ENCODE measurements at places on chromosomes 5 and 9. TPM values are rescaled to one million over a fixed set of nuclear protein-coding genes. Genes with fewer than 3 reads are reported as not detected.

- no peak for DNase-seq
These were observed 132.0 kb upstream of the FSTL4 start for GRCh38 chr5:133744051-133744959.

C5orf58 gene
- not detected for polyA plus RNA-seq

DNA sequence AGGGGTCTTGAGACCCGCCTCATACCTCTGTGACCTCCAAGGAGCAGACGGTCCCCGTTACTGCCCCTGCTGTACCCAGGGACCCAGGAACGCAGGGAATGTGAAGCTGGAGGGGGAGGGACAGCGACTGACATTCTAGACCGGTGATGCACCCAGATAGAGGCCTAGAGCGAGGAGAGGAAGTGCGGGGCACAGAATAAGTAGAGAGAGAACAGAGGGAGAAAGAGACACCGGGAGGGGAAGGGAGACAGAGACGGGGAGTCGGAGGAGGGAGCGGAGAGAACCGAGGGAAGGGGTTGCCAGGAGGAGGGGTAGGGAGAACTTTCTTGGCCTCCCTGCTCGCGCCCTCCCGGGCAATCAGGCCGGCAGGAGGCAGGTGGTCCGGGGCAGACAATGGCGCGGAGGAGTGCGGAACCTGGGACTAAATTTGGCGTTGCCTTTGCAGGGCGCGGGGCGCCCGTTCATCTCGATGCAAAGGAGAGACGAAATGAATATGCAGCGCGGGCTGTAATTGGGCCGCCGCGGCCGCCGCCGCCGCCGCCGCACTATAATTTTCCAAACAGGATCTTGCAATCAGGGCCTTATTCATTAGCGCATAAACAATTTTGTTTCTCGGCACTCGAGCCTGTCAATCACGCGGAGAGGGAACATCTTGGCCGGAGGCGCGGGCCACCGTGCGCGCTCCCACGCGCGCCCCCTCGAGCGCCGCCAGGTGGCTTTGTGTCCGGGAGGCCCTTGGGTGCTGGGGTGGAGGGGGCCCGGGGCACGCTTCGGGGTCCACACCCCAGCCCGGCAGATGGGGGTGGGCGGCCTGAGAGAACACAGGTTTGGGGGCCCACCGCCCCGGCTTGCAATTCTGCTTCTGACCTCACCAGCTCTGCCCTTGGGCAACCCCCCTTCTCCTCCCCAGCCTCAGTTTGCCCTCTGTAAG is 33.0 kb downstream of the NDUFA8 start:
- DNase-seq, result no peak

CDH6 gene
- 0.18 TPM for polyA plus RNA-seq

GRIN1 gene
- polyA plus RNA-seq, result 0.05 TPM

DNA sequence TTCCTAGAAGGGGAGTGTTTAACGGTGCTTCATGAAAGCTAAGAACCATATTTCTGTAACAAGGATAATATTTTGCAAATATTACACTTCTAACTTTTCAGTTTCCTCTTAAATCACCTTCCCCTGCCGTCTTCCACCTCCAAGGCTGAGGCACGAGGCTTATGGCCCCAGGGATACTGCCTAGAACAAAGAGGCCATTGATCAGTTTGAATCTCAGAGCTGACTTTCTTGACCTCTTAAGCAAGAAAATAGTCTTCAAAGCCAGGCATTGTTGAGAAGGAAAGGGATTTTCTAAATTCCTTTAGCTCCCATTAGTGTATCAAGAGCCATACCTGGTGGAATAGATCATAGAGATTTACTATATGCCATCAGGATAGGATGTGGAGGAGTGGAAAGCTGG is 566.2 kb downstream of the BNC2 start:
- no peak for DNase-seq

- no peak for DNase-seq
These were observed 9.1 kb upstream of the MVB12B start for GRCh38 chr9:126317513-126317912.

MEIKIN gene
- not detected for polyA plus RNA-seq

ACSL6 gene
- 0.89 TPM for polyA plus RNA-seq

DNA sequence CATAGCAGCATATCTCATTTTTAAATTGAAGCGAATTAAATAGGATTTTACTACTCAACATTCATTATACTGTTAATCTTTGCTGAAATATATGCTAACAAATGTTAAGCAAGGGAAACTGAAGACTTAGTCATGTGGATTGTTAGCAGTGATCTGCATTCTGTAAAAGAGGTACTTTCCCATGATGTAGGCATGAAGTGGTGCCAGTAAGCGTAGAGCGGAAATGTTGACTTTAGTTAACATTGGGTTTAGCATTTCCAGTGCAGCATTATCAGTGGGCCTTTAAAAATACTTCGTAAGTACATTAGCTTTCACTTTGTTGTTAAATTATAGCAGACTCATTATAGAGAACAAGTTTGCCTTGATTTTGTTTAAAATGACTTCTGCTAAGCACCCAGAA is 130.3 kb downstream of the CDC42SE2 start:
- DNase-seq, result no peak

ADRB2 gene
- polyA plus RNA-seq, result 3.6 TPM

DNA sequence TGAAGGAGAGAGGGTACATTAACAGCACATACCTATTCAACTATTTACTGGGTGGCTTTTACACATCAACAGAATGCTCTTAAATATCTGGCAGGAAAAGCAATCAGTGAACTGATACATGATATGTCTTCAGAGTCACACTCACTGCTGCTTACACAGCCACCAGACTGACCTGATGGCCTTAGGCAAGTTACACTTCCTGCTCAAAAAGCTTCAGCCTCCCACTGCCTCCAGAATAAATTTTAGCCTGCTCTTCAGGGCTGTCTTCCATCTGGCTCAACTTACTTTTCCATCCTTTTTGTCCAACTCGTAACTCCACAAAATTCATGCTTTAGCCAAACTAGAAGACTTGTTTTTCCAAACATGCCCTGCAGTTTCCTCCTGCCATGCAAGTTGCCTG is 10.7 kb downstream of the LOX start:
- DNase-seq, result no peak
